Upper lobe of right lung (tissue), 1 donor: ENCODE measurements at places on chromosomes 1 and 21. TPM values are rescaled to one million over a fixed set of nuclear protein-coding genes. Genes with fewer than 3 reads are reported as not detected.

The GUCA2B gene
- total RNA-seq = not detected

- DNase-seq = no peak
Measured at GRCh38 chr21:16040601-16041000, 310.8 kb downstream of the USP25 start.

- DNase-seq = no peak
Measured at GRCh38 chr1:41914516-41914915, 4.2 kb downstream of the HIVEP3 start.

DNA sequence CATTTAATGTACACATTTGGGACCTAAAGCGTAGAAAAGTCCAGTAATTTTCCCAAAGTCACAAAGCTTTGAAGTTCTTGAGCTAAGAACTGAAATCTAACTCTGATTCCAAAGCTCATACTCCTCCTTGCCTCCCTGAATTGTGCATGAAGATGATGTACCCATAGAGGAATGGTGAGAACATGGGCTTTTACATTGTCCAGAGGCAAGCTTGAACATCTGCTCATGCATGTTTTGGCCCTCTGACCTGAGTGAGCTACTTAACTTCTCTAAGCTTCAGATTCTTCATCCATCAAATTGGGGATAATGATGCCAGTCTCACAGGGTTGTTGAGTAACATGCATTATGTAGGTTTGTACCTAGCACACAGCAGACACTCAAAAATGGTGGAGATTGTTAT, 258.4 kb upstream of the HOOK1 start:
- DNase-seq = no peak

- no peak for DNase-seq
Measured at GRCh38 chr1:53506355-53507050, 47.3 kb downstream of the DMRTB1 start.

The KLF17 gene
- 0.52 TPM for total RNA-seq

DNA sequence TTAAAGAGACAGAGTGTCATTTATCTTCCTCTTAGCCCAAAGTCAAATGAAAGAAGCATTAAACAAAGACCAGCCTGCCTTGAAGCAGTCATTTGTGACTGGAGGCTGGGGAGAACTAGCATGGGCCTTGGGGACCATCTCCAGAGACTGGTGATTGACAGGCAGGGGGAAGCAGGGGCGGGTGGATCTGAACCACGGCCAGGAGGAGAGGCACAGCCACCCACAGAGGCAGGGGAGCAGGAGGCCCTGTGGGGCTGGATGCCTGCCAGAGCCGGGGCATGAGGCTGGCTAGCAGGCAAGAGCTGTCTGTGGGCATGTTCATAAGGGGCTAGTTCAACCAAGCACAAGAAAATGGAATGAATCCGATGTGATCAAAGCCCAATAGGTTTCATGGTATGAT, 73.9 kb downstream of the PLXNA2 start:
- DNase-seq = peak; percentile 73

DNA sequence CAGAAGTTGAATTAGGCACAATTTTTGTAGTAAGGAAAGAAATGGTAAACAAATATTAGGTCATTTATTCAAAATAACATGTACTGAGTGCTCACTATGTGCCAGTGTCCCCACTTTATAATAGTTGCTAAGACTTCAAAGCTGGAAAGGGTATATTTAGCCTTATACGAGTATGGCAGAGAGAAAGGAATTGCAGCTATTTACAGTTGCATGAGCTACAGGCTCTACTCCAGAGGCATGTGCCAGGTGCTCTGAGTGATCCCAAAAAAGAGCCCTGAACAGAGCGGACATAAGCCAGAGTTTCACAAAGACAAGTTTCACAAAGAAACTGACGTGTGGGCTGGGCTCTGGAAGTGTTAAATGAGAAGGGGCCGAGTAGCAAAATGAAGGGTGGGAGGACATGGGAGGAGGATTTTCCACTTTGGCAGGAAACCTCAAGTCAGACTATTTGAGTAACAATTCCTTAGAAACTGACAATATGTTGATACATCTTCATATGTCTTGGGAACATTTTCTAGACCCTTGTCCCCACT, 40.9 kb downstream of the FASLG start:
- no peak for DNase-seq

- DNase-seq = peak; percentile 74
Measured at GRCh38 chr1:3133686-3134085, 64.7 kb downstream of the PRDM16 start.

- no peak for DNase-seq
Measured at GRCh38 chr1:151807766-151808165, 2.5 kb upstream of the LINGO4 start.

DNA sequence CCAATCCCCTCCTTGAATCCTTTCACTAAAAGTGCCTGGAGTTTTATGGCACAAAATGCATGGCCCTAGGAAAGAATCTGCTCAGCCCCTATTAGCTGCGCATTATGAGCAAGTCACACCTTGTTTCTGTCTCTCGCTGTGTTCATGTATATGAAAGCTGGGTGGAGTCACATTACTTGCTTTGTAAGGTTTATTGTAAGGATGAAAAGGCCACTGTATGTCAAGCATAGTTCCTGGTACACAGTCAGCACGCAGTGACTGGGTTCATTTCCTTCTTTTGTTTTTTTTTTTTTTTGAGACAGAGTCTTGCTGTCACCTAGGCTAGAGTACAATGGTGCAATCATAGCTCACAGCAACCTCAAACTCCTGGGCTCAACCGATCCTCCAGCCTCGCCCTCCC, 6.7 kb upstream of the SLC9A1 start:
- DNase-seq = no peak

The CDA gene
- 8.8 TPM for total RNA-seq

The SCCPDH gene
- total RNA-seq = 23.4 TPM

GRCh38 chr1:213761845-213762407, 225.8 kb upstream of the PROX1 start:
- DNase-seq = no peak

DNA sequence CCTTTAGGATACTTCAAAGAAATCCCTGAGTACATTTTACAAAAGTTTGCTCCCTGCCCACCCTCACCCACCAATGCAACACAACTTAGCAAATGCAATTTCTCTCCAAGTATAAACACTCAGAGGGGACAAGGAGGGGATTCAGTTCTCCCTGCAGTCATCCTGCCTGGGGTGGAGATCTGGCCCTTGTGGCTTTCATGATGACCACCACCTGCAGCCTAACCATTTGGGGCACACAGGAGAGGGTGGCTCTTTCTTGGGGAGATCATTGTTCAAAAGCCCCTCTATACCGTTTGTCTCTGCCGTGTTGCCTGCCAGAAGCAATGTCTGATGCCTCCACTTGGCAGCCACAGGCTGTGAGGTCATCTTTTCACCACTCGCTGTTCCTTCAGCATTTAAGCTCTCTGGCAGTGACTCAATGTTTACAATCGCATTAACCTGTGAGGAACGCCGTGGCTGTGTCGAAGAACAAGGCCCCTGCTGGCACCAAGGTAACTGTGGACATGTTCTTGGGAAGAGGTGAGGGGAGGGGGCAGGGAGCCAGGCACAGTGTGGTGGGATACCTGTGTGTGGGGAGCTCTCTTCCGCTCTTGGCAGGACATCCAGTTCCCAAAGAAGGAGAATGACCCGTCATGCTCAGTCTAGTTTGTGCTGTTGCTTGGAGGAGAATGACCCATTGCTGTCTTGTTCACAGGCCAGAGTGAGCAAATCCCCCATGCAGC, 103.9 kb upstream of the DUSP10 start:
- DNase-seq = no peak

GRCh38 chr1:12714710-12715475, 1.0 kb upstream of the AADACL3 start:
- no peak for DNase-seq

GRCh38 chr1:155136748-155137147, 1.1 kb downstream of the SLC50A1 start:
- DNase-seq = no peak

GRCh38 chr1:235763962-235764361, 102.7 kb downstream of the LYST start:
- no peak for DNase-seq

DNA sequence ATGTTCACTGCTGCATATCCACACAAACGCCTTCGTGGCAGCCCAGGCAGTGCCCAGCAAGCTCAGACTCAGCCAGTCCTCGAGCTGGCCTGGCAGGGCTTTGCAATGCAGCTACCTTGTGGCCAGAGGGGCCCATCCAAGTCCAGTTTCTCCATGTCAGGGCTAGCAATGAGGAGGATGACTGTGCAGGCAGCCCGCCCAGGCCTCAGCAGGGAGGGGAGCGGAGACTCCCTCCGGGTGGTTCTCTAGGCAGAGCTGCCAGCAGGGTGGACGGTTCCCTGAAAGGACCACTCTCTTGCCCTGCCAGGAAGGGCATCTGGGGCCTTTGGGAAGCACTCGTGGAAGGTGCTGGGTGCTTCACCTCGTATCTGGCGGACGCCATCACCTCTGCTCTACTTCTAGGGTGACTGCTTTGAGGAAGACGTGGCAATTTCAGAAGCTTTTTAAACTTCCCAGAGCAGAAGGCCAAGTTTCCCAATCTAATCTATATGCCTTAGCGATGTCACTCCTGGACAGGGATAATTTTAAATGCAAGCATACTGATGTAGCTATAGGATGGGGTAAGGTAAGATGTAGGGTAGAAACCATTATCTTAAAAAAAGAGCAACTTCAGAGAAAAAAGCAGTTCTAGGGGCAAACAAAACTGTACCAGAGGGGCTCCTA, 56.2 kb downstream of the RUNX1 start:
- no peak for DNase-seq

GRCh38 chr1:76494807-76495206, 372.5 kb upstream of the ST6GALNAC5 start:
- no peak for DNase-seq
